ENCODE measurements at places on chromosomes 13 and 19.

- no peaks in the 10 kb centered on the region for H3K4me1 ChIP-seq
- H3K4me3 ChIP-seq = no peak overlapping the region
- H3K27me3 ChIP-seq = peaks cover 10% of the 10 kb centered on the region
- H3K36me3 ChIP-seq = no peaks in the 10 kb centered on the region
Measured at GRCh38 chr19:33862981-33863380, 66.3 kb downstream of the KCTD15 start.

GRCh38 chr13:94783489-94783888 is 71.1 kb upstream of the SOX21 start:
- no peak overlapping the region for H3K4me3 ChIP-seq
- H3K27ac ChIP-seq = no peak overlapping the region
- DNase-seq = no peak
- no peaks in the 10 kb centered on the region for H3K4me1 ChIP-seq
- H3K36me3 ChIP-seq = no peaks in the 10 kb centered on the region

- no peak overlapping the region for H3K27ac ChIP-seq
- no peaks in the 10 kb centered on the region for H3K36me3 ChIP-seq
- no peak overlapping the region for H3K4me3 ChIP-seq
- no peaks in the 10 kb centered on the region for H3K4me1 ChIP-seq
Measured at GRCh38 chr13:74110053-74110452, 24.2 kb downstream of the KLF12 start.

DNA sequence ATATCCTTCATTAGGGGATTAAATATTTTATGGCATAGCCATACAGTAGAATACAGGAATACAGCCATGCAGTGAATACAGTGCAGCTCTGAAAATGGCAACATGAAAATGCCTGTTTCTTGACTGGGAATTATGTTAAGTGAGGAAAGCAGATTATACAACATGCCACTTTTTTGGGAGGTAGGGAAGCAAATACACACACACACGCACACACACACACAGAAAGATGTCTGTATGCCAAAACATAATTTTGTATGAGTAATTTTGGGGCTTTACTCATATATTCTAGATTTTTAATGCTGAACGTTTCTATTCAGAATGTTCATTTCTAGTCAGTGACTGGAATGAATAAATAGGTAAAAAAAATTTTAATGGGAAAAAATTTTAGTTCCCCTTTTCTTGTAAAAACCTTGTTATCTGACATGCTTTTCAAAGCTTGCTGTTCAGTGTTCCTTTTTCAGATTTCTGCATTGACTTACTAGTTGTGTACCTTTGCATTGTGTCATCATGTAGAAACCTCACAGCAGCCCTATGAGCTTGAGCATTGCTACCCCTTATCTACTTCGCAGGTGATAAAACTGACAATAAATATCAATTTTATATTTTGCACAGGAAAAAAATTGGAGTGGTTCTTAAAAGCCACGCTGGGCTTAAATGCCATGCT is 7.8 kb downstream of the GPR183 start:
- peaks cover 4% of the 10 kb centered on the region for H3K36me3 ChIP-seq
- no peaks in the 10 kb centered on the region for H3K4me1 ChIP-seq
- H3K4me3 ChIP-seq = no peak overlapping the region
- no peak overlapping the region for H3K27ac ChIP-seq
- H3K27me3 ChIP-seq = no peaks in the 10 kb centered on the region
- DNase-seq = no peak

GRCh38 chr13:74919914-74920313 is 562.1 kb downstream of the TBC1D4 start:
- no peaks in the 10 kb centered on the region for H3K4me1 ChIP-seq
- no peak overlapping the region for H3K4me3 ChIP-seq
- H3K27ac ChIP-seq = no peak overlapping the region
- no peaks in the 10 kb centered on the region for H3K27me3 ChIP-seq
- no peak for DNase-seq
- no peaks in the 10 kb centered on the region for H3K36me3 ChIP-seq

GRCh38 chr13:72960114-72960513 is 98.7 kb upstream of the KLF5 start:
- H3K4me1 ChIP-seq = no peaks in the 10 kb centered on the region
- no peak overlapping the region for H3K4me3 ChIP-seq
- H3K27me3 ChIP-seq = no peaks in the 10 kb centered on the region
- no peak for DNase-seq
- H3K27ac ChIP-seq = no peak overlapping the region

- no peak overlapping the region for H3K4me3 ChIP-seq
- H3K4me1 ChIP-seq = peaks cover 4% of the 10 kb centered on the region
- no peaks in the 10 kb centered on the region for H3K27me3 ChIP-seq
- no peak for DNase-seq
Measured at GRCh38 chr19:8461376-8461775, 16.6 kb downstream of the HNRNPM start.

GRCh38 chr13:99080131-99080530 is 102.3 kb upstream of the DOCK9 start:
- no peaks in the 10 kb centered on the region for H3K36me3 ChIP-seq
- H3K27me3 ChIP-seq = peaks cover 13% of the 10 kb centered on the region
- H3K4me1 ChIP-seq = no peaks in the 10 kb centered on the region

- no peak for DNase-seq
- peaks cover 19% of the 10 kb centered on the region for H3K4me1 ChIP-seq
- no peaks in the 10 kb centered on the region for H3K27me3 ChIP-seq
- H3K36me3 ChIP-seq = peaks cover 17% of the 10 kb centered on the region
- no peak overlapping the region for H3K27ac ChIP-seq
- H3K4me3 ChIP-seq = no peak overlapping the region
Measured at GRCh38 chr19:18155095-18156087, 2.4 kb downstream of the PIK3R2 start.

- DNase-seq = no peak
- H3K4me3 ChIP-seq = no peak overlapping the region
- peaks cover 8% of the 10 kb centered on the region for H3K27me3 ChIP-seq
- H3K4me1 ChIP-seq = peaks cover 4% of the 10 kb centered on the region
- no peak overlapping the region for H3K27ac ChIP-seq
Measured at GRCh38 chr19:1521636-1522035, 2.2 kb upstream of the PLK5 start.

- H3K4me3 ChIP-seq = no peak overlapping the region
- H3K36me3 ChIP-seq = peaks cover 26% of the 10 kb centered on the region
- H3K4me1 ChIP-seq = no peaks in the 10 kb centered on the region
- no peaks in the 10 kb centered on the region for H3K27me3 ChIP-seq
Measured at GRCh38 chr19:13976446-13976845, 24.1 kb downstream of the DCAF15 start.

- no peaks in the 10 kb centered on the region for H3K36me3 ChIP-seq
- H3K4me3 ChIP-seq = no peak overlapping the region
- H3K27ac ChIP-seq = no peak overlapping the region
Measured at GRCh38 chr13:32938907-32939306, 77.3 kb upstream of the KL start.

DNA sequence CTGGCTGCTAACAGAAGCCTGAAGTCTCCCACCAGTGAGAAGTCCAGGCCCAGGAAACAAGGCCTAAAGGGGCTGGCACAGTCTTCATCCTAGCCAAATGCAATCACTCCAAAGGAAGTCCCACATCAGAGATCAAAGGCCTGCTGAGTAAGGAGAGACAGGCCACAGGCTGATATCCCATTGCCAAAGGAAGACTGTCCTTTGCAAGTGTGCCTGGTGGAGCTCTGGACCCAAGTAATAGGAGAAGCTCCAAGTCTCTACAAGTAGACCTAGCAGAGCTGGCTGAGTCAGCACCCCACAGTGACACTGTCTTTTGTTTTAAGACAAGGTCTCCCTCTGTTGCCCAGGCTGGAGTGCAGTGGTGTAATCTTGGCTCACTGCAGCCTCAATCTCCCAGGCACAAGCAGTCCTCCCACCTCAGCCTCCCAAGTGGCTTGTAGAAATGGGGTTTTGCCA is 4.5 kb downstream of the DBP start:
- H3K4me1 ChIP-seq = peaks cover 41% of the 10 kb centered on the region
- no peaks in the 10 kb centered on the region for H3K27me3 ChIP-seq
- no peak overlapping the region for H3K27ac ChIP-seq
- peaks cover 31% of the 10 kb centered on the region for H3K36me3 ChIP-seq
- no peak overlapping the region for H3K4me3 ChIP-seq
- DNase-seq = no peak

DNA sequence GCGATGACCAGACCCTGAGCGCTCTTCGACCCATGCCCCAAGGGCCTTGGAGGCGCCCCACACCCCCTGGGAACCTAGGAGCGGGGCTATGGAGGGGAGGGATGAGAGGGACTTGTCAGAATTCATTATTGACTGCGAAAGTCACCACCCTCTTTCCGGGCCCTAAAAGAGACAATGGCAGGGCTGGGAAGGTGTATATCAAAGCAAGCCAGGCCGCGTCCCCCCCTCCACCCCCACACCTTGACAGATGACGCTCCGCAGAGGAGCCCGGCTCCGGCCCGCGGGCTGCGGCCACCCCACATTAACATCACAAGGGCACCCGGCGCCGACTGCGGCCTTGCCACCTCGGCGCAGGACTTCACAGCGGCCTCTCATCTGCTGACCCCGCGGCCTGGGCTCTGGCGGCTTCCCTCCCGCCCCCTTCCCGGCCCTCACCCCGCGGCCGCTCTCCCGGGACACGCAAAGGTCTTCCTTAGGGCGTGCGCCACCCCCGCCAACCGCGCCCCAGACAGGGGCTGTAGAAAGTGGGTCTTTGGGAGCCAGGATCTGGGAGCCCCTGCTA is 2.4 kb downstream of the CDX2 start:
- no peak overlapping the region for H3K27ac ChIP-seq
- DNase-seq = no peak
- peaks cover 6% of the 10 kb centered on the region for H3K4me1 ChIP-seq

DNA sequence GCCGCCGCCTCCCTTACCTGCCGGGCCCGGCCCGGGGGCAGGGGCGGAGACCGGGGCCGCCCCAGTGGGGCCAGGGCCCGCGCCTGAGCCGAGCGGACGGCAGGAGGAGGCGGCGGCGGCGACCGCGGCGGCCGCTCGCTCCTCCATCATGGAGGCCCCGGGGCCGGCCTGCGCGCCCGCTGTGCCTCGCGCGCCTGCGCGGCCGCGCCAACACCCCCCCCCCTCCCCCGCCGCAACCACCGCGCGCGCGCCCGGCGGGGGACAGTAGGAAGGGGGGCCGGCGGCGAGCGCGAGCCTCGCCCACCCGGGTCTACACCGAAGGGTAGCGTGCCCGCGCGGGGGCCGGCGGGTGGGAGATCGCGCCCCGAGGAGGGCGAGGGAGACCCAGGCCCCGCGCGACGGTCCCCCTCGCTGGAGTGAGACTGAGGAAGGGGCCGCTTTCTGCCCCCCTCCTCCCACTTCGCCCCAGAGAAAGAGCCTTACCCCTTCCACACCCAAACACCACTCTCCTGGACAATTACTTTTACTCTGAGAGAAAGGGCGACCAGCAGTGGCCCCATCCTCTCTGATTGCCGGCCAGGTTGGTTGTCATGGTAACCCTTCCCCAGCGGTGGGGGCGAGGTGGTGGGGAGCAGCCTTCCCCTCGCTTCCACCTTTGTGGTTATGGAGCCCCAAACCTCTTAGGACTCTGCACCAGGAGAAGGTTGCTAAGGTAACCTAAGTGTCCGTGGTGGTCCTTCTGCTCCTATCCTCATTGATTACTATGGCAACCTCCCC is at the start of gene STRN4:
STRN4 (minus strand) TSS at position 170 of the 777 bp plus-strand sequence; CDS start at position 150, 20 bp downstream.
- peak within 1 kb of the TSS; percentile 78 for H3K27ac ChIP-seq
- no peaks in the 10 kb centered on the region for H3K27me3 ChIP-seq
- peak within 1 kb of the TSS; percentile 97 for H3K4me3 ChIP-seq
- peak; percentile 47 for DNase-seq
- peaks cover 63% of the 10 kb centered on the region for H3K36me3 ChIP-seq
- peaks cover 16% of the 10 kb centered on the region for H3K4me1 ChIP-seq

- H3K36me3 ChIP-seq = no peaks in the 10 kb centered on the region
- H3K4me1 ChIP-seq = no peaks in the 10 kb centered on the region
- DNase-seq = no peak
- H3K4me3 ChIP-seq = no peak overlapping the region
- H3K27ac ChIP-seq = no peak overlapping the region
- H3K27me3 ChIP-seq = no peaks in the 10 kb centered on the region
Measured at GRCh38 chr19:28927456-28927855, 285.5 kb downstream of the UQCRFS1 start.

GRCh38 chr19:16249826-16250404 is 52.2 kb downstream of the AP1M1 start:
- H3K27me3 ChIP-seq = no peaks in the 10 kb centered on the region
- no peaks in the 10 kb centered on the region for H3K4me1 ChIP-seq

DNA sequence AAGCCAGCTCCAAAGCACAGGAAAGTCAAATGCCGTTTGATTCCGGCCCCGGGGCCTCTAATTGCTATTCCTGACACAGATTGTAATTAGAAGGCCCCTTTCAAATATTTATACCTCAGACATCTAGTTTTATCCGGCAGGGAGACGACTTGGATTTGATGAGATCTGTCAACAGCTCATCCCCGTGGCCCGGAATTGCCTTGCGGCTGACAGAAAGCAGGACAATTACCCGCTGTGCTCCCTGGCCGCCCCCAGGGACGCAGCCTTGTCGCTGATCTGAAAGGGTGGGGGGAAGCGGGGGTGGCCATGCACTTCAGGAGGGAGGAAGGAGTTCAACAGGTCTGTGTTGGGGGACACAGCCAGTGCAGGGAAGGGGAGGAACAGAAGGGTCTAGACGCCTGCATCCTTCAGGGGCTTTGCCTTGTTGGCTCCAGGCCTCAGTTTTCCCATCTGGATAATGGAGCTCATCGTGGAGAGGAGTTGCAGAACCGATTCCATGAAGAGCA is 1.8 kb upstream of the SHD start:
- H3K27me3 ChIP-seq = no peaks in the 10 kb centered on the region
- H3K4me1 ChIP-seq = peaks cover 3% of the 10 kb centered on the region
- H3K4me3 ChIP-seq = no peak overlapping the region
- no peaks in the 10 kb centered on the region for H3K36me3 ChIP-seq

DNA sequence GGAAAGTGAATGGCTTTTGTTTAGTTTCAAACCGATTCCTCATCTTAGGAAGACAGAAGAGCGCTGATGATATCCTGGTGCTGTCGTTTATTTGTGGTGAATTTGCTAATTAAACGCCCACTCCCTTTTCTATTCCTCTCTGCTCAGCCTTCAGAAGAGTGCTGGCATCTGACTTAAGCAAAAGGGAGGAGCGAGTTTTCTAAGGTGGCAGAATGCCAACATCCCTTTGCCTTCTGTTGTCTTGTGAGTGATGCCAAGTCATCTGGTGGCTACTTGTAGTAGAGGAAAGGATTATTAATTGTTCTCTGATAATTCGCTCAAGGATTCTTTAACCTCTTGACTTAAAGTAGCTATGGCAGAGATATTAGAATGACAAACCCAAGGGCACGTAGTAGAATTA is 68.1 kb downstream of the ERCC5 start:
- no peaks in the 10 kb centered on the region for H3K27me3 ChIP-seq
- no peak for DNase-seq
- H3K4me3 ChIP-seq = no peak overlapping the region
- H3K4me1 ChIP-seq = peaks cover 5% of the 10 kb centered on the region

GRCh38 chr13:25300861-25301346 is 521 bp upstream of the NUP58 start:
- no peaks in the 10 kb centered on the region for H3K27me3 ChIP-seq
- peak overlapping the region; percentile 36 for H3K27ac ChIP-seq
- H3K4me1 ChIP-seq = peaks cover 8% of the 10 kb centered on the region
- H3K4me3 ChIP-seq = no peak overlapping the region

- DNase-seq = no peak
- H3K4me3 ChIP-seq = no peak overlapping the region
- H3K27me3 ChIP-seq = peaks cover 3% of the 10 kb centered on the region
- H3K4me1 ChIP-seq = no peaks in the 10 kb centered on the region
- peaks cover 57% of the 10 kb centered on the region for H3K36me3 ChIP-seq
Measured at GRCh38 chr19:29615891-29616425, 9.9 kb downstream of the POP4 start.

GRCh38 chr13:76216729-76217128 is 580.6 kb downstream of the LMO7 start:
- H3K27me3 ChIP-seq = no peaks in the 10 kb centered on the region
- no peaks in the 10 kb centered on the region for H3K4me1 ChIP-seq
- DNase-seq = no peak
- no peak overlapping the region for H3K4me3 ChIP-seq
- H3K27ac ChIP-seq = no peak overlapping the region
